ENCODE measurements at places on chromosomes 1 and 21.

- no peaks in the 10 kb centered on the region for H3K4me1 ChIP-seq
- H3K36me3 ChIP-seq: peaks cover 3% of the 10 kb centered on the region
- H3K4me3 ChIP-seq: no peak overlapping the region
- H3K27me3 ChIP-seq: no peaks in the 10 kb centered on the region
- no peak overlapping the region for H3K27ac ChIP-seq
These were observed 101.7 kb downstream of the BCAR3 start for GRCh38 chr1:93579891-93580290.

DNA sequence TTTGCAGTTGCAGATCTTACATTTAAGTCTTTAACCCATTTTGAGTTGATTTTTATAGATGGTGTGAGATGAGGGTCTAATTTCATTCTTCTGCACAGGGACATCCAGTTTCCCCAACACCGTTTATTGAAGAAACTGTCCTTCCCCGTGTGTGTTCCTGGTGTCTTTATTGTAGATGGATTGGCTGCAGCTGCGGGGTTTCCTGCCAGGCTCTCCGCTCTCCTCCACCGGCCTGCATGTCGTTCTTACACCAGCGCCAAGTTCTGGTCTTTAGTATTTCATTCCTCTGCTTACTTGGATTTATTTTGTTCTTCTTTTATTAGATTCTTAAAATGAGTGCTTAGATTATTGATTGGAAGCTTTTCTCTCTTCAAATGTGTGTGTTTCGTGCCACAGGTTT lies 98.9 kb upstream of the COL6A1 start:
- peaks cover 9% of the 10 kb centered on the region for H3K36me3 ChIP-seq
- no peak overlapping the region for H3K27ac ChIP-seq
- H3K27me3 ChIP-seq: peaks cover 17% of the 10 kb centered on the region
- H3K4me1 ChIP-seq: peaks cover 48% of the 10 kb centered on the region

DNA sequence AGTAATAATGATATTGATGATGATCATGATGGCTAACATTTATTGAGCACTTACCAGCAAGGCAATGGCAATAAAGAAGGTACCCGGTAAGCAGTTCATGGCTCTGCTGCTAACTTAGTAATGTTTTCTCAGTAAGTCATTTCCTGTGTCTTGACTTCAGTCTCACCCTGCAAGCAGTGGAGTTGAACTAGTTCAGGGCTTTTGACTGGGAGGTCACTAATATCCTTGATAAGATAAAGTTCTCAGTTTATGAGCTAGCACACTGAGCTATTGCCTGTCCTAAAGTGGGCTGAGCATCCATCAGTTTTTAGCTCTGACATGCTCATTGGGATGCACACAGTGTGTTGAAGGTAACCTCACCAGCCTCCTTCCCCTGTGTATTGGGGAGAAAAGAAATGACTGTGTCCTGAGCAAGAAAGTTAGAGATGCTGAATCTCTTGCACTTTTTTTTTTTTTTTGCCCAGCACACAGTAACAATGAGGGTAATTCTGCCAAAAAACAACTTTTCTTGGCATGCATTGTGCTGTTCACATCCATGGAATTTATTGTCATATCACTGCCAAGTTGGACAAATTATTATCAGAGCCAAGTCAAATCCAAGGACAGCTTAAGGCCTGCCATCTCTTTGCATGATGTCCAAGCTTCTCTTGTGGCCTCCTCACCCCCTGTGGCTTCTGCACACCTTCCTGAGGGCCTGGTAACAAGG lies 55.5 kb upstream of the GADD45A start:
- no peak for DNase-seq
- H3K27me3 ChIP-seq: peaks cover 5% of the 10 kb centered on the region
- no peak overlapping the region for H3K4me3 ChIP-seq
- H3K27ac ChIP-seq: no peak overlapping the region
- no peaks in the 10 kb centered on the region for H3K36me3 ChIP-seq

- H3K36me3 ChIP-seq: no peaks in the 10 kb centered on the region
- no peak overlapping the region for H3K4me3 ChIP-seq
- DNase-seq: no peak
- no peak overlapping the region for H3K27ac ChIP-seq
- H3K4me1 ChIP-seq: no peaks in the 10 kb centered on the region
- H3K27me3 ChIP-seq: no peaks in the 10 kb centered on the region
These were observed 1326.3 kb downstream of the BRINP3 start for GRCh38 chr1:189151361-189151760.

- H3K4me1 ChIP-seq: no peaks in the 10 kb centered on the region
- DNase-seq: no peak
- H3K4me3 ChIP-seq: no peak overlapping the region
- H3K27me3 ChIP-seq: no peaks in the 10 kb centered on the region
- H3K27ac ChIP-seq: no peak overlapping the region
These were observed 204.0 kb downstream of the PLPP3 start for GRCh38 chr1:56375326-56375804.

- peaks cover 58% of the 10 kb centered on the region for H3K4me1 ChIP-seq
- H3K27me3 ChIP-seq: no peaks in the 10 kb centered on the region
- no peak overlapping the region for H3K4me3 ChIP-seq
- no peak overlapping the region for H3K27ac ChIP-seq
- DNase-seq: no peak
These were observed 32.3 kb downstream of the SNAP47 start for GRCh38 chr1:227767401-227768124.

GRCh38 chr1:213423041-213423440 lies 372.0 kb downstream of the RPS6KC1 start:
- no peaks in the 10 kb centered on the region for H3K4me1 ChIP-seq
- H3K36me3 ChIP-seq: no peaks in the 10 kb centered on the region
- no peak overlapping the region for H3K4me3 ChIP-seq
- DNase-seq: no peak
- H3K27me3 ChIP-seq: no peaks in the 10 kb centered on the region
- H3K27ac ChIP-seq: no peak overlapping the region

- peaks cover 8% of the 10 kb centered on the region for H3K4me1 ChIP-seq
- no peaks in the 10 kb centered on the region for H3K36me3 ChIP-seq
- no peak overlapping the region for H3K27ac ChIP-seq
- DNase-seq: no peak
- no peaks in the 10 kb centered on the region for H3K27me3 ChIP-seq
- no peak overlapping the region for H3K4me3 ChIP-seq
These were observed 84.2 kb downstream of the SH3GLB1 start for GRCh38 chr1:86788300-86789206.

GRCh38 chr1:228281631-228282328 lies 73.9 kb downstream of the OBSCN start:
- DNase-seq: no peak
- no peaks in the 10 kb centered on the region for H3K27me3 ChIP-seq
- no peaks in the 10 kb centered on the region for H3K4me1 ChIP-seq
- H3K4me3 ChIP-seq: no peak overlapping the region
- H3K36me3 ChIP-seq: no peaks in the 10 kb centered on the region
- H3K27ac ChIP-seq: no peak overlapping the region

GRCh38 chr1:176938375-176938774 lies 226.1 kb downstream of the ASTN1 start:
- no peak overlapping the region for H3K4me3 ChIP-seq
- H3K27me3 ChIP-seq: no peaks in the 10 kb centered on the region
- H3K27ac ChIP-seq: no peak overlapping the region
- no peaks in the 10 kb centered on the region for H3K36me3 ChIP-seq
- no peaks in the 10 kb centered on the region for H3K4me1 ChIP-seq

DNA sequence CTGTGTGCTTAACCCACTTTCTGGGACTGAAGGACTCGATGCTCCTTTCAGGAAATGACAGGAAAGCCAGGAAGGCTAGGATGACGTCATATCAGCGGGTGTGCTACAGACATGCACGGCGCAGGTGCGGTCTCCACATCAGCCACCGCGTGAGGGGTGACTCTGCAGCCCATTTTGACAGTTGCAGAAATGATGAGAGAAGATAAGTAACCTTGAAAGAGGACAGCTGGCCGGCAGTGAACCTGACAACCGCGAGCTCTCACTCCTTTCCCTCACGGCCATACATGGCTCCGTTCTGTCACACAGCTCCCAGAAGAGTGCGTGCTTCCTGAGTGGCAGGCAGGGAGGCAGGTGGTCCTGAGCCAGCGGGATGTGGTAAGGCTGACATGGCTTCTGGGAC lies 1.7 kb upstream of the KRTAP10-5 start:
- no peak for DNase-seq
- no peak overlapping the region for H3K4me3 ChIP-seq
- H3K27ac ChIP-seq: no peak overlapping the region
- H3K4me1 ChIP-seq: peaks cover 6% of the 10 kb centered on the region
- H3K27me3 ChIP-seq: peaks cover 12% of the 10 kb centered on the region
- H3K36me3 ChIP-seq: no peaks in the 10 kb centered on the region

- DNase-seq: no peak
- no peak overlapping the region for H3K27ac ChIP-seq
- no peak overlapping the region for H3K4me3 ChIP-seq
- peaks cover 2% of the 10 kb centered on the region for H3K4me1 ChIP-seq
- no peaks in the 10 kb centered on the region for H3K36me3 ChIP-seq
These were observed 9.1 kb downstream of the NES start for GRCh38 chr1:156667968-156668709.

DNA sequence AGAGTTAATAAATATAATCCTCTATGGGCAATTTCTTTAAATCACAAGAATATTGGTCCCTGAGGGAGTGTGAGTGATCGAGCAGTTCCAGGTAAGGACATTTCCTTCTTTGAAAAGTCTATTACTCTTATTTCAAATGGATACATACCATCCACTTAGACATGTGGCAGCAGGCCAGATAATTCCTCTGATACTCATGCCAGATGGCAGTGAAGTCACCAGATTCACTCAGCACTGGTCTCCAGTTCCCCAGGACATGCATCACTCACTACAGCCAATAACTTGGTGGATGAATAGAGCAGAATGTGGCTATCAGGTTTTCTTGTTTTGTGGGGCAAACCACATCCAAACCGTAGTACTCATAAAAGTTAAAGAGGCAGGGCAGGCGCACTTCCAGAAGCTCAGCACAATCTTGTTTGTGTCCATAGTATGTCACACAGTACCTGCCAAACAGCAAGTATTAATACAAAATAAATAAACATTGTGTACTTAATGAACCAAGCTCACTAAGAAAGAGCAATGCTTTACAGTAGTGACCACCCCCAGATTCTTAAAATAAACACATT lies 74.2 kb upstream of the CD53 start:
- no peak for DNase-seq
- H3K27ac ChIP-seq: no peak overlapping the region

GRCh38 chr1:178953034-178953433 lies 72.7 kb upstream of the FAM20B start:
- no peaks in the 10 kb centered on the region for H3K27me3 ChIP-seq
- no peak for DNase-seq
- no peak overlapping the region for H3K27ac ChIP-seq
- H3K4me1 ChIP-seq: no peaks in the 10 kb centered on the region
- H3K36me3 ChIP-seq: no peaks in the 10 kb centered on the region

GRCh38 chr1:109978761-109979488 lies 5.6 kb upstream of the AHCYL1 start:
- no peak overlapping the region for H3K27ac ChIP-seq
- H3K4me1 ChIP-seq: peaks cover 6% of the 10 kb centered on the region
- H3K4me3 ChIP-seq: no peak overlapping the region
- no peak for DNase-seq
- peaks cover 1% of the 10 kb centered on the region for H3K27me3 ChIP-seq
- H3K36me3 ChIP-seq: no peaks in the 10 kb centered on the region

DNA sequence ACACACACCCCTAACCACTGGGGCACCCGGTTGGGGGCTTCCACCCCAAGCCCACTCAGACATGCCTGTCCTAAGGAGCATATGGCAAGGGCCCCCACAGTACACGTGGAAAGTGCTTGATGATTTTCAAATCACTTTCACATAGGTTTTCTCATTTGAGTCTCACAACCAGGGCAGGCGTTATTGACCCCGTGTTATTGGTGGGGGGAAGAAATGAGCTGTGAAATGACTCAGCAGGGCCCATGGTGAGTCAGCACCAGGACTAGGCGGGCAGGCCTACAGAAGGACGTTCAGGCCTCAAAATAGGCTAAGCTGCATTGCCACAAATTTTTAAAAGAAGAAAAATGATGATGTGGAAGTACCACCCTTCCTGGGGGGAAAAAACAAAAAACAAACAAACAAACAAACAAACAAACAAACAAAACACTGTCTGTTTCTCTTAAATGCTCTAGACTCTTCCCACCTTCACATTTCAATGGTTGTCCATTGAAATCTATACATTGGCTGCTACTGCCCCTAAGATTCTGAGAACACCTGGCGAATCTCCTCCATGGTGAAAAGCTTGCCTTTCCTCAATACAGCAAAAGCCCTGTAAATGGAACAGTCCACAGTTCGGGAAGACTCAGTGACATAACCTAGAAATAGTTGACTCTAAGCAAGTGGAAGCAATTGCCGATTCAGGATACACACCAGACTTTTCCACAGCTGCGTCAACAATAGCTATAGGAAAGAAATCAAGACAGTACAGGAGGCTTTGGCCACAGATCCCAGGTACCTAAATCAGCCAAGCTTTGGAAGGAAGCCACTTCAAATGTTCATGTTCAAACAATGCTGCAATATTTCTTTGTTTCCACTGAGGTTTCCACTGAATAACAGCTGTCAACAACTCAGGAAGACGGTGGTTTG lies 234.7 kb downstream of the TOMM20 start:
- H3K27me3 ChIP-seq: no peaks in the 10 kb centered on the region
- no peaks in the 10 kb centered on the region for H3K36me3 ChIP-seq
- no peak for DNase-seq
- H3K27ac ChIP-seq: peak overlapping the region; percentile 72
- peaks cover 50% of the 10 kb centered on the region for H3K4me1 ChIP-seq
- H3K4me3 ChIP-seq: no peak overlapping the region

- H3K4me1 ChIP-seq: no peaks in the 10 kb centered on the region
- DNase-seq: no peak
- H3K4me3 ChIP-seq: no peak overlapping the region
- no peak overlapping the region for H3K27ac ChIP-seq
- H3K27me3 ChIP-seq: no peaks in the 10 kb centered on the region
These were observed 25.0 kb upstream of the CCDC27 start for GRCh38 chr1:3727042-3727824.

DNA sequence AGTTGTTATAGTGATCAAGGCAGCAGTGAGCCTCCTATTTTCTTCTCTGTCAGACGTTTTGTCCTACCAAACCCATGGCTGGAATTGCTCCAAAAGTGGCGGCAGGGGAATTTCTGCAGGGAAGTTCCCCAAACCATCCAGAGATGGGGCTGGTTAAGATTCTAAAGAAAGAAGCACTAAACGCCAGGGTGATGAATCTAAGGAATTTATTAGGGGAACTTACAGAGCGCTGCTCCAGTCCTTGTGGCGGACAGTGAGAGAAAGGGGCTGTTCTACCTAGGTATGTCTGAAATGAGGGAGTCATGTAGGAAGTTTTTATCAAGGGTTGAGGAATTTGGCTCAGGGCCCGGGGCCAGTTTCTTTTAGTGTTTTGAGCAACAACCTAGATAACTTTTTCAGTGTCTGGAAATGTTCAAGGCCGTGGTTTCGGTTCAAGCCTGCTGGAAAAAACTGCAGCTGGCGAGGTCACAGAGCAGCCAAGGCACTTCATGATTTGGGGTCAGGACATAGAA lies 222.4 kb upstream of the B3GALT2 start:
- no peak overlapping the region for H3K4me3 ChIP-seq
- no peak overlapping the region for H3K27ac ChIP-seq
- DNase-seq: no peak
- H3K27me3 ChIP-seq: no peaks in the 10 kb centered on the region
- peaks cover 36% of the 10 kb centered on the region for H3K4me1 ChIP-seq
